Effector CD4-positive, alpha-beta T cell (primary cell): ENCODE measurements at places on chromosomes 4 and X.

GRCh38 chrX:50469206-50469605, 1.4 kb downstream of the DGKK start:
- no peak for DNase-seq

DNA sequence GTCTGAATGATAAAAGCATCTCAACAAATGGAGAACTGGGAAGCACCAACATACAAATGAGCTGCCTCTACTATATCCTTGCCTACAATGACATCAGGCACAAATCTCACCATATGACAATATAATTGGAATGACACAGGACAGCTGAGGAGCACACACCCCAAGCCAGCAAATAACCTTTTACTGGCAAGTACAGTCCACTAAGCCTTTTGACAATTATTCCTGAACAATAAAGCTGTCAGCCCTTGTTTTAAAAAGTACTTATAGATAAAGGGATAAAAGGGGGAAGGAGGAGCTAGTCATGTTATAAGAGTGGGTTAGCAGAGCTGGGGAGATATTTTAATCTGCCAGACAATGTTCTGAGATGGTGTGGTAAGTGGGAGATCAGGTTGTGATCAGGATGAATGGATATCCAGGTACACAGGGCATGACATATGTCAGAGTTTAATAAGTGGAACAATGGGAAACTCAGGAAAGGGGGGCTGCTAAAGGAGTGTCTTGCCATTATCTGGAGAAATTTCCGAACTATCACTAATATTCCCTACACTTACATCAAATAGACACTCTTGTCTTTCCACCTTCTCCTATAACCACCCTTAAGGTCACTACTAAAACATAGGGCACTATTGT, 127.6 kb downstream of the GPC3 start:
- DNase-seq = no peak

GRCh38 chr4:21991050-21991449, 42.5 kb upstream of the KCNIP4 start:
- DNase-seq = no peak

- no peak for DNase-seq
Observed at GRCh38 chr4:8364848-8365350, 75.6 kb downstream of the ACOX3 start.

- no peak for DNase-seq
Observed at GRCh38 chrX:85622635-85623034, 243.2 kb upstream of the POF1B start.

DNA sequence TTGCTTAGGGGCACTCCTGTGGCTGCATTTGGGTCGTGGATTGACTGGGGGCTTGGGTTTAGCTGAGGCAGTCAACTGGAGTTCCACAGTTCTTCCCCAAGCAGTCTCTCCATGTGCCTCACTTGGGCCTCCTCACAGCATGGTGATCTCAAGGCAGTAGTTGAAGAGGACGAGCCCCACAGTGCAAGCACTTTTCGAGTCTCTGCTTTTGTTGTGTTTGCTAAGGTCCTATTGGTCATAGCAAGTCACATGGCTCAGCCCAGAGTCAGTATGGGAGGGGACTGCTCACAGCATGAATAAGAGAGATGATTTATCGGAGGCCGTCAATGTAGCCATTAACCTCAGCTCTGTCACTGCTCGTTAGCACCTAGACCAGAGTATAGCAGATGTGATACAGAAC, 29.7 kb downstream of the BMX start:
- no peak for DNase-seq

DNA sequence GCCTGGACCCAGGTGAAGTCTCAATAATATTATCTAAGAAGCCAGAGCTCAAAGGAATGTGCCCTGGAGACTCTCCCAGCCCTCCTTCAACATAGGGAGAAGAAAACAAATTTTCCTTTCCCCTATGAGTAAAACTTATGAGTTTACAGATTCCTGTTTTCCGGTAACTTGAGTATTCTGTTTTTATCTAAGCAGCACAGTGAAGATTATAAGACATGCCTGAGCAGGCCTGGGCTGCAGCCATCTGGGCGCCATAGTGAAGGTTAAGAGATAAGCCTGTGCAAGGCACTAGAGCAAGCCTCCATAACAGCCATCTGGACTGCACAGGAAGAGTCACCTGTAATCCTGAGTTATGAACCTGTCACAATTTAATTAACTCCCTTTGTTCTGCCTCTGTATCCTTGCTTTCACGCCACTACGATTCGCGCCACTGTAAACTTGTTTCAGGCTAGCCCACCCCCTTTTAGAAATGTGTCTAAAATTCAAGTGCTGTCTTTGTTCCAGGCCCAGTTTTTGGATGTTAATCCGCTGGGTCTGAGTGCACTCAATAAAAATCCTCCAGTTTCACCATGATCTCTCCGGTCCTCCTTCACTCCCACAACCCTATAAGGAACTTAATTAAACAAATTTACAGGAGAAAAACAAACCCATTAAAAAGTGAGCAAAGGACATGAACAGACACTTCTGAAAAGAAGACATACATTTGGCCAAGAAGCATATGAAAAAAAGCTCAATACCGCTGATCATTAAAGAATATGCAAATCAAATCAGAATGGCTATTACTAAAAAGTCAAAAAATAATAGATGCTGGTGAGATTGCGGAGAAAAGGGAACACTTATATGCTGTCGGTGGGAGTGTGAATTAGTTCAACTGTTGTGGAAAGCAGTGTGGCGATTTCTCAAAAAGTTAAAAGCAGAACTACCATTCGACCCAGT, 189.5 kb downstream of the APBB2 start:
- no peak for DNase-seq
